NCI-H460 (cell line): ENCODE measurements at places on chromosomes 12 and 14.

DNA sequence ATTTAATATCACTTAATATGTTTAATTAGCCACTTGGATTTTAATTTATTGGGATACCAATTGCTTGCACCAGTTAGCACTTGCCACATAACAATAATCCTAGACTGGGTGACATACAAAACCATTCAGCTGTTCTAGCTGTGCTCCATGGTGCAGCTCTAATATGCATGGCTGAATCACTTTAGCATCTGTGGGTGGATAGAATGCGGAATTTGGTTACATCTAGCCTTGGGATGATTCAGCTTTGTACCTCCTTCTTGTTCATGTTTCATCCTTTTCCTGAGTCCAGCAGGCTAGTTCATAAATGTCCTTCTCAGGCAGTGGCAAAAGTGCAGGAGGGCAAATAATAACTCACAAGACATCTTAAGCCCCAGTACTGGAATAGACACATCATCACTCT lies 1263.0 kb downstream of the LRFN5 start:
- no peak for DNase-seq

DNA sequence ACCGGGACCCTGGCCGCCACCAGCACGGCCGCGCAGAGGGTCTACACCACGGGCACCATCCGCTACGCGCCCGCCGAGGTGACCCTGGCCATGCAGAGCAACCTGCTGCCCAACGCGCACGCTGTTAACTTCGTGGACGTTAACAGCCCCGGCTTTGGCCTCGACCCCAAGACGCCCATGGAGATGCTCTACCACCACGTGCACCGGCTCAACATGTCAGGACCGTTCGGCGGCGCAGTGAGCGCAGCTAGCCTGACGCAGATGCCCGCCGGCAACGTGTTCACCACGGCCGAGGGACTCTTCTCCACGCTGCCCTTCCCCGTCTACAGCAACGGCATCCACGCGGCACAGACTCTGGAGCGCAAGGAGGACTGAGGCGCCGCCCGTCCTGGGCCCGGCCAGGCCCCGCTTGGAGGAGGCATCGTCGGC lies 150.1 kb downstream of the EGLN3 start:
- no peak for DNase-seq

DNA sequence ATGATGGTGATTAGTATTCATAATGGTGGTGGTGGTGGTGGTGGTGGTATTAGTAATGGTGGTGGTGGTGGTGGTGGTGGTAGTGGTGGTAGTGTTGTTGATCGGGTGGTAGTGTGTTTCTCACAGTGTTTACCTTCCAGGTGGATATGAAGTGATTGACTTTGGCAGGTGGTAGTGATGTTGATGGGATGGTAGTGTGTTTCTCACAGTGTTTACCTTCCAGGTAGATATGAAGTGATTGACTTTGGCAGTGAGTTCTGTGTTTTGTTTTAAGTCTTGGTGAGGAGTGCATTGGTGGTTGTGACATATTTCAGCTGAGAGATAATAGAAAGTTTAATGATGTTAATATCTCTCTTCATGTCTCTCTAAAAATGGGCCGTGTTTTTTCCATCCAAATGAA lies 189.4 kb downstream of the TMTC2 start:
- no peak for DNase-seq

- DNase-seq = no peak
Measured at GRCh38 chr12:114555451-114555850, 128.5 kb downstream of the TBX3 start.

DNA sequence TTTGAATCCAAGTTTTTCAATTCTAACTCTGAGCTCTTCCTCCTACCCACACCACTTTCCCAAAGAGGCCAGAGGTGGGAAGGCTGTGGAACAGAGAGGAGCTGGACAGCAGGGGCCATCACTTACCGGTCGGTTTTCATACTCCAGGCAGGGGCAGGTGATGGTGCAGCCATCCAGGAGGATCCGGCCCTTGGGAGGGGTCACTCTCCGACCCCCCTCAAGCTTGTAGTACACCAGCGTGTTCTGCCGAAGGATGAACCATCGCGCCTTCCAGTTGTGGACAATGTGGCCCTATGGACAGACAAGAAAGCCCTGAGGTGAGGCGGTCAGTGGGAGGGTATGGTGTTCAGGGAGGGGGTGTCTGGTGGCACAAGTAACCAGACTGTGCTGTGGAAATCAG lies 14.4 kb downstream of the PLEK2 start:
- no peak for DNase-seq

DNA sequence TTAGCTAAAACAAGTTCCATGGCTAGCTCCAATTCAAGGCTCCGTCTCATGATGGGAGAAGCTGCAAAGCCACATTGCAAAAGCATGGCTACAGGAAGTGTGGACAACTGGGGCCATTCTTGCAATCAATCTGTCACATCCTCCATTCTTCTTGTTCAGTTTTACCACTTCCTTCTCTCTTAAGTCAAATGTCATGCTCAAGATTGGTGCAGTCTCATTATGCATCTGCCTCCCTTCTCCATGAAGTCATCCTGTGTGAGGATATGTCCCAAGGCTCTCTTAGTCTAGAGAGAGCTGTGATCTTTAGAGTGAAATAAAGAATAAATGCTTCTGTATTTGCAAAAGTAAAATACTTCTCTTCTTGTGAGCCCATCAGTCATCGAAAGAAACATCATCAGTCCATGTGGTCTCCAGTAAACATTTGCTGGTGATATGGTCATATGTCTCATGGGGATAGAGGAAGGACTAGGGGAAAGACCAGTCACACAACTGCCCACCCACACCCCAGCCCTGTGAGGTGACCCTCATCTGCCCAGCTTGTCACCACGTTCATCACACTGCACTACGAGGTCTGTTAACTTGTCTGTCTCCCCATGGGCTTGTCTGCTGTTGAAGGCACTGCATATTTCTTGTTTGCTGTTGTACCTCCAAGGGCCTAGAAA lies 303.0 kb downstream of the NUAK1 start:
- DNase-seq = no peak

DNA sequence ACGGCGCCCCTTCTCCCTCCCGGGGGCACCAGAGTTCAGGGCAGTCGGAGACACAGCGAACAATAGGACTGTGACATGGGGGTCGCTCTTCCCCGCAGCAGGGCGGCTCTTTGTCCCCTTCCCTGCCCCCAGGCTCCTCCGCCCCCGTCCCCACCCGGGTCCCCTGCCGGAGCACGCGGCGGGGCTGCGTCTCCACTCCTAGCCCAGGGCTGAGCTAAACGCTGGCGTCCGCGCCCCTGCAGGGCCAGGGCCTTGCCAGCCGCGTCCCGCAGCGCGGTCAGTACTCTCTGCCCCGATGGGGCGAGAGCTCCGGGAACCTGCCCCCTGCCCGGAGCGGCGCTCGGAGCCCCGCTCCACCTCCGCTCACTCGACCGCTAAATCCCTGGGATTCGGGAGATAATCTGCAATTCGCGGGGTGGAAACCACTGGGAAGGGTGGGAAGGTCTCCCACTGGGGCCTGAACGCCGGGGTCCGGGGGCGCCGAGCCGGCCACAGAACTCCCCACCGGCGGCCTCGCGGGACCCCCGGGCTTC lies 825 bp upstream of the CCDC85C start:
- DNase-seq = no peak
